GM12892 (cell line): ENCODE measurements at places on chromosomes 2 and 18.

DNA sequence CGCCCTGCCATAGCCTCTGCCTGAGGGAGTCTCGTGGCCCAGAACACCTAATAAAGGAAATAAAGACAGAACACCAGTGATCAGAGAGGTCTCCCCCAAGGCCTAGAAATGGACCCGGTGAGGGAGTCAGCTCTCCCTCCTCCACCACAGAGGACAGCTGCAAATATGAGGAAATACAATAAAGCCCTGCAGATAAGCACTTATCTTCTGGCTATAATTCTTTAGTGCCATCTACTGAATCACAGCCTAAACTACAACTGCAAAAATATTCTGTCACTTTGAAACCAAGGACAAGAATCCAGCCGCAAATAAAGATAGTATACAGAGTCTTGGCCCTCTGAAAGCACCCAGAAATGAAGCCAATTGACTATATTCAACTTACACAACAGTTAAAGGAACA lies 42.4 kb upstream of the TACR1 start:
- DNase-seq = no peak

GRCh38 chr2:168192839-168193616 lies 54.4 kb downstream of the STK39 start:
- DNase-seq = no peak

DNA sequence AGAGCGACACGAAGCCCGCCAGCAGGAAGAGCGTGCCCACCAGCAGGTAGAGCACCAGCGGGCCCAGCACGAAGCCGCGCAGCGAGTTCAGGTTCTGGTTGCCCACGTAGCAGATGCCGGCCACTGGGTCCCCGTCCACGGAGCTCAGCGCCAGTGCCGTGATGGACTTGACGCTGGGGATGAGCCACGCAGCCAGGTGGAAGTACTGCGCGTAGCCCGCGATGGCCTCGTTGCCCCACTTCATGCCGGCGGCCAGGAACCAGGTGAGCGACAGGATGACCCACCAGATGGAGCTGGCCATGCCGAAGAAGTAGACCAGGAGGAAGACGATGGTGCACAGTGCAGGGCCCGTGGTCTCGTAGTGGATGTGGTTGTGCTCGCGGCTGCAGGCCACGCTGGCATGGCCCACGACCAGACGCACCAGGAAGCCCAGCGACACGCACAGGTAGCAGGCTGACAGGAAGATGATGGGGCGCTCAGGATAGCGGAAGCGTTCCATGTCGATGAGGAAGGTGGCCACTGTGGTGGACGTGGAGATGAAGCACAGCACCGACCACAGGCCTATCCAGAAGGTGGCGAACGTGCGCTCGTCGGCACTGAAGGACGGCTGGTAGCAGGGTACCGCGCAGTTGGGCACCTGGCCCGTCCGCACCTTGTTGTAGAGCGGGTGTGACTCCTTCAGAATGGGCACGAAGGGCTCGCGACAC lies 2.1 kb downstream of the FZD5 start:
- no peak for DNase-seq

DNA sequence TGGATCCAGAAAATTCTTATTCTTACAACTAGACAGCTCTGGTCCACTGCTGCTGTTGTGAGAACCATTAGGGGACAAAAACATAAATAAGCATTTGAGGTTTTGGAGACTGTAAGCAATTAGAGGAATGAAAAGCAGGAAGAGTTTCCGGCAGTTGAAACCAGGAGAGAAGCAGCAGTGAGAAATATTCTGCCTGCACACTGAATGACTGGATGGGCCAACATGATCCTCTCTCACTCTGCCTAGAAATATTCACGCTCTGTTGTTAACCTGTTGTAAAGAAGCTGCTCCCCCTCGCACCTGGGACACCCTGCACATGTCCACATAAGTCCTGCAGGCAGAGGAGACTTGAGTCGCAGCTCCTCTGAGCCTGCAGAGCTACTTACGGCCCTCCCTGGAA lies 60.4 kb upstream of the RNF152 start:
- no peak for DNase-seq

- no peak for DNase-seq
Observed at GRCh38 chr2:183606718-183607085, 482.5 kb downstream of the NUP35 start.

DNA sequence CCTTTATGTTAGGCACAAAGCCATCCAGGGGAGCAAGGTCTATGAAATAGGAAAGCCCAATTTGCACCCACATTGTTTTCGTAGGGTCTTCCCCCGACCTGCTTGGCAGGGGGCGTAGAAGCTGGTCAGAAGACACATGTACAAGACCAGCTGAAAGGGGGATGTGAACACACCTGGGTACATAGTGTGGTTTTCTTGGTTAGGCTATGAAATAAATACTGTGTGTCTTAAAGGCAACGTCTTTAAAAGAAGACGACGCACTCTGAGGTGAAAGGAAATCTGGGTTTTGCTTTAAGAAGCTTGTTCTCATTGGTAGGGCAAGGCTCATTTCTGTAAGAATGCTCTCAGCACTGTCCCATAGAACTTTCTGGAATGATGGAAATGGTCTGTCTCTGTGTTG lies 60.0 kb upstream of the KLF7 start:
- no peak for DNase-seq

DNA sequence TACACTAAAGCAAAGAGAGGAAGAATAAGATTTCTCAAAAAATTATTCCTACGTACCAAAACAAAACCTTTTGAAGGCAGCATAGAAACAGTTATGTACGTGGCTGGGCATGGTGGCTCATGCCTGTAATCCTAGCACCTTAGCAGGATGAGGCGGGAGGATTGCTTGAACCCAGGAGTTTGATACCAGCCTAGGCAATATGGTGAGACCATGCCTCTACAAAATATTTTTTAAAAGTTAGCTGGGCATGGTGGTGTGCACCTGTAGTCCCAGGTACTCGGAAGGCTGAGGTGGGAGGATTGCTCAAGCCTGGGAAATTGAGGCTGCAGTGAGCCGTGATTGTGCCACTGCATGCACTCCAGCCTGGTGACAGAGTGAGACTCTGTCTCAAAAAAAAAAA lies 14.9 kb upstream of the CYP26B1 start:
- no peak for DNase-seq

DNA sequence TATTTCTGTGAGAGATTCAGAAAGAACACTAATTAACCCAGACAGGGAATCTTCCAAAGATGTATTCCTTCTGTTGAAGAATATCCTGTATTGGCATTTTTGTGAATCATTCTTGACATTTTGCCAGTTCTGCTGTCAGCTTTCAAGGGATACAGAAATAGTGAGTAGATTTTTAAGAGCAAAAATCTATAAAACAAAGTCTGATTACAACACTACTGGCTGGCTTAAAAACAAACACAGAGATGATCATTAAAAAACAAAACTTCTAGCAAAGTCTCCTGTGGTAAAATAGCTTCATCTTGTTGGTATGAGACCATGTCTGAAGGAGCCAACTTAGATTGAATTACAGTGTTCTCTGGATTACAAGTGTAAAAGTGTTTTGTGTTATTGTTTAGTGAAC lies 866.3 kb upstream of the KLHL29 start:
- no peak for DNase-seq

DNA sequence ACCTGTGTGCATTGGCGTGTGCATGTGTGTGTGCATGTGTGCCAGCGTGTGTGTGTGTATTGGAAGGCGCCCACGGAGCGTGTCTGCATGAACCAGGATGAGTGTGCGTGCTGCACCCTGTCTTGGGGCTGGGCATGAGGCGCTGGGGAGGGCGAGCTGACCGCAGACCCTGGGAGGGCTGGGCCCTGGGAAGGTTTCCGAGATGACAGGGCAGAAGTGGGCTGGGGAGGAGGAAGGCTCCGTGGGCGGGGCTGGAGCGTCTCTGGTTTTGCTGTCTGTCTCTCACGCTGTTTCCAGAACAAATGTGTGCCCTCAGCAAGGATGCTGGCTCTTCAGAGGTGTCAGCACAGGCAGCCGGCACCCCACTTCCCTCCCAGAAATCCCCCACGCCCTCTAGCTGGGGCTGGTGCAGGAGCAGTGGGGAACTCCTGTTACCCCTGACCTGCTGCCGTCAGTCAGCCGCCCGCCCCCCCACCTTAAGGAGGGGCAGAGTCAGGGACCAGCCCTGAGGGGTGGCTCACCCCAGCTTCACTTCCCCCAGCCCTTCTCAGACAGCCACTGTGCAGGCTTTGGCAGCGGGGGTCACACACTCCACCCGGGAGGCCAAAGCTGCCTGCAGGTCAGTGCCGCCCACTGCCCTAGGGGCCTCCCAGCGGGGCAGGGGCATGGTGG lies at the start of gene GPR35:
GPR35 (plus strand) TSS at position 531 of the 672 bp plus-strand sequence. CDS start 4,473 bp downstream, outside the sequence.
- DNase-seq = peak; percentile 53

GRCh38 chr18:49866680-49867079 lies 53.3 kb upstream of the ACAA2 start:
- DNase-seq = no peak

DNA sequence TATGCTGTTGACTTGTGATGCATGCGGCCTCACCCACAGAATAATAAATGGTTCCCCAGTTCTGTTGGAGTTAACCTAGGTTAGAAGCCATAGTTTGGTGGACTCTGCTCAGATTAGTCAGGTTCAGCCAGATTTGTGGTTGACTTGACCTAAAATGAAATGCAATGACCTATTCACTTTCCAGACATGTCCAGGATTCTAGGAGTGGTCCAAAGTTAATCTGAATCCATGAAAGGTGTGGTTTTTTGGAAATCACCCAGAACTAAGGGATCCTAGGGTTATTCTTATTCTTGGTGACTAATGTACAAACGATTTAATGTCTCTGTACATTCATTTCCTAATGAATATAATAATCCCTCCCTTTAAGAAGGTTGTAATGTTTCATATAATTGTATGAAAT lies 88.9 kb upstream of the RBBP8 start:
- no peak for DNase-seq

DNA sequence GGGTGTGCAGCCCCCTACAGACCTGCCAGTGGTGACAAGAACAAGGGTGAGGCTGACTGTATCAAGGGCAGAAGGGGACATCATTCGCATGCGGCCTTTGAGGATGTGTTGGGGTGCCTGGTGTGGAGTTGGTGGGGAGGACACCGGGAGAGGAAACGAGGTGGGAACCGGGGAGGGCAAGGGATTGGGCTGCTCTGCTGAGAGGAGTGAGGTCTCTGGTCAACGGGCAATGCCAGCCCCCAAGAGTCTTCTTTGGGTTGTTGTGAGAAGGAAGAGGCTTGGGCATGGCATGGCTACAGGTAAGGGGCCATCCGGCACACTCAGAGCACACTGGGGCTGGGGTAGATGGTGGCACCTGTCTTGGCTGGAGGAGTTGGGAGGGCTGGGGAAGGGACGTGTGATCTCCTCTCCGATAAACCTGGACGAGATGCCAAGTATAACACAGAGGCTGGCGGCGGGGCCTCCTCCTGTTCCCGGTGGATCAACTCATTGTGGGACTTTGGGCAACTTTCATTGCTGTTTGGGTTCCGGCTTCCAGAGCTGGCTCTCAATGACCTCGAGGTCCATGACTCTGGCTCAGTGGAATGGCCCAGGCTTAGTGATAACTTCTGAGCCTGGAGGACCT lies 37.0 kb downstream of the KCNF1 start:
- no peak for DNase-seq

GRCh38 chr2:70708376-70709199 lies 59.4 kb downstream of the ADD2 start:
- DNase-seq = no peak

GRCh38 chr2:7835151-7835550 lies 846.7 kb upstream of the ID2 start:
- no peak for DNase-seq

DNA sequence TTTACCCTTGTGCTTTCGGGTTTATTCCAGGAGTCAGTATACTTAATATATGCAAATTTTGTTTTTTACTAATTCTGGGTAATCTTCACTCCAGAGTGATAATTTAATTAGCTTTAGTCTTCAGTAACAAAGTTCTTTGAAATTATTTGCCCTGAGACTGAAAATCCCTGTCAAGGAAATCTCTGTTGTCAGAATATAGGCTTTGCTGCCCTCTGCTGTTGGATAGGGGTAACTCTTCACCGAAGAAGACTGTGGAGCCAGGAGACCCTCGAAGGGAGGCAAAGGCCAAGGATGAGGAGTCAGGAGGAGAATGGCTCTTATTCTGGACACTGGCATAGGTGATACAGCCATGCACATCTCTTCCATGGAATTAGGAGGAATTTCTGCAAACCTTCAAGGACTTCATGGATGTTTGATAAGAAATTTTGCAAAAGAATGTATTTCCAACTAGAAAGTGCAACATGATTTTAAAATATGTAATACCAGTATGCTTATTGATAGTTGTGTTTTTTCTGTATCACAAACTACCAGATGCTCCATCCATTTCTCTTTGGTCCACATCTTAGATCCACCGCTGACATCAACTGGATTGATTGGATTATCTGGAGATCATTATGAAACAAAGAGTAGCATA lies 182.3 kb downstream of the RDH14 start:
- DNase-seq = no peak

GRCh38 chr2:161005170-161005569 lies 155.1 kb upstream of the TANK start:
- no peak for DNase-seq

DNA sequence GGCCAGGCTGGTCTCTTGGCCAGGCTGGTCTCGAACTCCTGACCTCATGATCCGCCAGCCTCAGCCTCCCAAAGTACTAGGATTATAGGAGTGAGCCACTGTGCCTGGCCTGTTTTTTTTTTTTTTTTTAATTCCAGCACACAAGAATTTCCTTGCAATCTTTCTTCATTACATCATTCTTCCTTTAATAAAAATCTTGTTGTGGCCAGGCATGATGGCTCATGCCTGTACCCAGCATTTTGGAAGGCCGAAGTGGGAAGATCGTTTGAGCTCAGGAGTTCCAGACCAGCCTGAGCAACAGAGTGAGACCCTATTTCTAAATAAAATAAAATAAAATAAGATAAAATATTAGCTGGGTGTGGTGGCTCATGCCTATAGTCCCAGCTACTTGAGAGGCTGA lies 21.4 kb upstream of the PLEKHM3 start:
- no peak for DNase-seq

DNA sequence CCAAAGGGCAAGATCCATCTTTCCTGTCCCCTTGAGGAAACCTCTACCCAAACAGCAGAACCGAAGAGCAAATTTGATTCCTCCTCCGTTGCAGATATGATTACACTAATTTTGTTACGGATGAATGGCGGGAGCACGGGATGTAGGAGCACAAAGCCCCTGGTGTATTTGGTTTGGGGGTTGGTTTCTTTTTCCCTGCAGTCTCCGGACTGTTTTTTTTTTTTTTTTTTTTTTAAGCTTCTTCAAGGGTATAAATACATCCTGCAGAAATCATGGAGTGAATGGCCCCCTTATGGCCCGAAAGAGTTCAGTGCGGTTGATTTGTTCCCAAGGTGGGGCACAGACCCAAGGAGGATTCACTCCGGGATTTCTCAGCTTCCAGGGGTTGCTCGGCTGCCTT lies 135.3 kb upstream of the SH3BP4 start:
- no peak for DNase-seq
